ENCODE measurements at places on chromosomes 11 and 22.

- no peak for DNase-seq
These were observed 6.7 kb downstream of the HDHD5 start for GRCh38 chr22:17152340-17152739.

- DNase-seq = no peak
These were observed 78.2 kb downstream of the FAT3 start for GRCh38 chr11:92302770-92303169.

GRCh38 chr11:87137711-87138110 is 100.0 kb downstream of the TMEM135 start:
- no peak for DNase-seq

- DNase-seq = no peak
These were observed 3.7 kb upstream of the TMEM109 start for GRCh38 chr11:60910281-60910687.

GRCh38 chr11:132999516-132999915 is 532.8 kb downstream of the OPCML start:
- DNase-seq = no peak

DNA sequence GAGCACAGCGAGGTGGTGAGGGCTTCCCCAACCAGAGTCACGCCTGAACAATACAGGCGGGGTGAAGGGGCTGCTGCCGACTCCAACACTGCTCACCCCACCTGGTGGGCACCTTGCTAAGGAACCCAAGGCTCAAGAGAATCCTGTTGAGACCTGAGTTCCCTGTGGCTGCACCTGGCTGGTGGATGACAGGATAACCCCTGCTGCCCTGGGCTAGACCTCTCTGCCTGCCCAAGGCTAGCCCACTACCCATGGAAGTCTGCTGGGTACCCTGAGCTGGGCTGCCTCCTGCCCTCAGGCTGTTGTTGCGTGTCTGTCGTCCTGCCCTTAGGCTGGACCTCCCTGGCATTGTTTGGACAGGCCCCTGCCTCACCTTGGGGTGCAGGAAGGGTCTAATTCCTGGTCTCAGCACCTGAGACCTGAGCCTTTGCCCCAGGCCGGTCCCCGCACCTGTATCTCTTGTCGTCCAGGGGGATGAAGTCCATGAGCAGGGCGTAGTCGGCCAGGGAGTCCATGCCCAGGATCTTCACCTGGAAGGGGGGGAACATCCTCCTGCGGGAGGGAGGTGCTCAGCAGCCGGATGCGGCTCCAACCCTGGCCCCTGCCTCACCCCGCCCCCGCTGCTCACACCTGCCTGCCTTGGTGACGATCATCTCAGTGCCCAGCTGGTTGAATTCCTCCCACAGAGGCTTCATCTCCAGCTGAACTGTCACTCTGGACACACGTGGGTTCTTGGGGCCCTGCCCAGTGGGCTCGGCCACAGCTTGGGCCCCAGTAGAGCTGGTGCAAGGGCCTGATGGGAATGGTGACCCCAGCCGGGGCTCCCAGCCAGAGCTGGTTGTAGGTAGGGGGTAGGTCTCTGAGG is 4.9 kb upstream of the NUDT8 start:
- DNase-seq = peak; percentile 12

DNA sequence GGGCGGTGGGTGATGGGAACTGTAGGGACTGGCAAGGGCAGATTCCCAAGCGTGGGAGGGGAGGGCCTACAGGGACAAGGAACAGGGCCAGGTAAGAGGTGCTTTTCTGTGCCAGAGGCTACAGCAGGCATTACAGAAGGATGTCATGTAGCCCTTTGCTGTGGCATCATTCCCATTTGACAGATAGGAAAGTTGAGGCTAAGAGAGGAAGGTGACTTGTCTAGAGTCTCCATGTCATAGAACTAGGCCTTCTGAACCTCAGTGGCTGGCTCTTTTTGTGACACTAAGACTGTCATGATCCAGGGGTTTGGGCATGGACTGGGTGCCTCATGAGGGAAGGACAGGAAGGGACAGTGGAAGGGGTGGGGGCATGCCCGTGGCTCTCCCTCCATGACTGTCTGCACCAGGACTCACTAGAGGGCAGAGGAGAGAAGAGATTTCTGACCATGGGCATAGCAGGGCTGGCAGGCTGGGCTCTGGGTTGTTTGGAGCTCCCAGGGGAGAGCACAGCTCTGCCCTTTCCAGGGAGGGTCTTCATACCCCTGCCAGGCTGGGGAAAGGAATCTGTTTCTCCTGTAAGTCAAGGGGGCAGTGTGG is 3.2 kb downstream of the MMP11 start:
- DNase-seq = no peak

DNA sequence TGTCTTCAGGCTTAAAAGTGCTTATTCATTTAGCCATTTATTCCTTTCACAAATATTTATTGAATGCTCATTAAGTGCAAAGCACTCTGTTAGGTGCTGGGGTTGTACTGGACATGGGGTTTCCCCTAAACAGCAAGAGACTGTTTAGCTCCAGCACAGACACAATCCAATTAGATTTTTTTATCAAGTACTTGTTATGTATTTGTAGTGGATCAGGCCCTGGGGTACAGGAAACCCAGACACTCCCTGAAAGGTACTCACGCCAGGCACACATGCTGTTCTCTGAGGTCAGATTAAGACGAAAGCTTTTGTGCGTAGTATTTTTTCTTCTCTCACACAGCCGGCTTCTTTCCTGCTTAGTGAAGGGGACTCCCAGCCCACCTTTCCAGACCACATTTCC is 218.1 kb upstream of the PLET1 start:
- DNase-seq = no peak

DNA sequence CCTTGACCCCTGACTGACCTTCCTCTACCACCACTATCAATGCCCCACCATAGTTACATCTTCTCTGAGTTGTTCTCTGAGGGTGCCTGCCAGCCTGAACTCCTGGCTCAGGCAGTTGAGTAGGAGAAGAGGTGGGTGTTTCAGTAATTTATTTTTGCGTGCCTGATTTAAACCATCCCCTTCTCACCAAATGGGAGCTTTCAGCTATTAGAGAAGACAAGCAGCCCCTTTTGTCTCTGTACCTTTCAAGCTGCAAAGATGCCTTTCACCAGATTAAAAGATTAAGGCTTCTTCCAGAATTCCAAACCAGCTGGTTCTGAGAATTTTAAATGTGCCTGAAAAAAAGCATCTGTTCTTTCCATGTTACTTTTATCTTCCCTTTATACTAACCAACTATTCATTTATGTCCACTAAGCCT is 223.8 kb downstream of the FAM76B start:
- DNase-seq = no peak

- no peak for DNase-seq
These were observed 41.7 kb downstream of the BRD1 start for GRCh38 chr22:49785841-49786471.

- no peak for DNase-seq
These were observed 9.3 kb upstream of the LRP5 start for GRCh38 chr11:68303083-68303482.

DNA sequence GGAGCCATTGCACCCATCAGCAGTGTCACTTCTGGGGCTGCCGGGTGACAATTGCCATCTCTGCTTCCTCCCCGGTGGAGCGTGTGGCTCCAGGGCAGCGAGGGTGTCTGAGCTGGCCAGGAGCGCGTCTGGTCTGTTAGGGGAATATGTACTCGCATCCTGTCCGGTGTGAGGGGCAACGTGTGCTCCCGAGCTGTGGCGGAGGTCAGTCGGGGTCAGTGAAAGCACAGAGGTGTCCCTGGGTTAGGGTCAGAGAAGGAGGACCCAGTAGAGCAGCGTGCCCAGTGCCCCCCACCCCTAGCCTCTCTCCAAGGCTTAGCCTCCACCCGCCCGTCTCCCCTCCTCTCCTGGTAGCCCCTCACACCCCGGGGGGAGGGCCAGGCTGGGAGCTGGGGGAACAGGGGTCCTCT is 1.5 kb downstream of the CLCF1 start:
- no peak for DNase-seq

DNA sequence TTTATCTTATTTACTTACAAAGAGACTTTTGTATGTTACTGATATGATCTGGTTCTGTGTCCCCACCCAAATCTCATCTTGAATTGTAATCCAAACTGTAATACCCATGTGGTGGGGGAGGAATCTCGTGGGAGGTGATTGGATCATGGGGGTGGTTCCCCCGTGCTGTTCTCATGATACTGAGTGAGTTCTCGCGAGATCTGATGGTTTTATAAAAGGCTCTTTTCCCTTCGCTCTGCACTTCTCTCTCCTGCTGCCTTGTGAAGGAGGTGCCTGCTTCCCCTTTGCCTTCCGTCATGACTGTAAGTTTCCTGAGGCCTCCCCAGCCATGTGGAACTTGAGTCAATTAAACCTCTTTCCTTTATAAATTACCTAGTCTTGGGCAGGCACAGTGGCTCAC is 42.4 kb upstream of the WNT7B start:
- no peak for DNase-seq

DNA sequence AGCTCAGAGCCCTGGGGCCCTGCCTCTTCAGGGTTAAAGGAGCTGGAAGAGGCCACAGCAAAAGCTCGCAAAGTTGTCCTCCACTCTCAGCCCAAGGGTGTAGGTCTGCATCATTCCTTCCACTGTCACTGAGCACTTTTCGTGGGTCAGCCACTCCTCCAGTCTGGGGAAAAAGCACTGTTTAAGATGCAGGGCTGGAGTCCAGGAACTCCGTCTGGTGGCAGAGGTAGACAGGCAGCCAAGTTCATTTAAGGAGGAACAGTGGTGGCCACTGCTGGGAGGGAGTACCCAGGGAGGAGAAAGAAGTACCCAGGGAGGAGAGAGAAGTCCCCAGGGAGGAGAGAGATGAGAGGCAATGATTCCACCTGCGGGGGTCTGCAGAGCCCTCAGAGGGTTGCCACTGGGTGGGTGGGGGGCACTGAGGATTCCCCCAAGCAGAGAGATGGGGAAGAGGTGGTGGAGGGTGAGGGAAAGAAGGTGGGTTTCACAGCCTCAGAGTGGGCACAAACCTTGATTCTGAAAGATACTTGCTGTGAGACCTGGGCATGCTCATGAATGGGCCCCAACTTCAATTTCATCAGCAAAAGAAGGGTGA is 70.0 kb upstream of the B3GAT1 start:
- no peak for DNase-seq

DNA sequence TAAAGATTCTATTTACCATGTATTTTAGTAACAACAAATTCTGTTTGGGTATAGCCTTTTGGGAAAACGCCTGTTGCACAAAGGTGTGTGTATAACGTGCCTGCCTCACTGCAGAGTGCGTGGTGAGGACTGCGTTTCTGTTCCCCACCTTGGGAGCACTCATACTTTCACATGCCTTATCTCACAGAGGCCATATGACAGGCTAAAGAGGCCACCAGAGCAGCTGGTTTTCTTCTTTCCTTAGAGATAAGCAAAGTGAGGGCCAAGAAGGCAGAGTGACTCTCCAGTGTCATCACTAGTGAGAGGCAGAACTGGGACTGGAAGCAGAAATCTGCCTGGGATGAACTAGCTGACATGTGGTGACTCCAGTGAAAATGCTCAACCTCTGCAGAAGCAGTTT is 369.2 kb upstream of the NARS2 start:
- no peak for DNase-seq

GRCh38 chr11:10164621-10165020 is 129.4 kb downstream of the SBF2 start:
- no peak for DNase-seq

- no peak for DNase-seq
These were observed 970.5 kb upstream of the CCDC90B start for GRCh38 chr11:84256618-84257017.

GRCh38 chr22:24051568-24051967 is 40.5 kb downstream of the CABIN1 start:
- peak; percentile 55 for DNase-seq

GRCh38 chr11:2142762-2143202 is 3.6 kb upstream of the IGF2 start:
- no peak for DNase-seq

- no peak for DNase-seq
These were observed 15.1 kb upstream of the MRGPRX2 start for GRCh38 chr11:19075636-19076035.

DNA sequence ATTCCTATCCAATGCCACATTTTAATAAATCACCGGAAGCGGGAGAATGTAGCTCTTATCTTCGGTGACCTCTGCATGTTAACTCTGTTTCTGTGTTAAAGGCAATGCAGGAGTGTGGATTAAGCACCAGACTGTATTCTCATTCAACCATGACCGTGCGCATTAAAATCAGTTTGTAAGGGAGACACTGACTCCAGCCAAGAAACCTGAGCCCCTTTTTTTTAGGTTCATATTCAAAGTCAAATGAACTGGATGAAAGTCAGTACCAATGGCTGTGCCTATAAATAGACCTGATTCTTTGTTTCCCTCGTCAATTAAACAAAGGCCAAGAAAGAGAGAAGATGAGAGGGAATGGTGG is 32.2 kb downstream of the C11orf91 start:
- no peak for DNase-seq

- no peak for DNase-seq
These were observed 12.0 kb downstream of the PLCB3 start for GRCh38 chr11:64263021-64263946.

- DNase-seq = peak; percentile 76
These were observed 134.3 kb upstream of the C11orf58 start for GRCh38 chr11:16603890-16604793.

DNA sequence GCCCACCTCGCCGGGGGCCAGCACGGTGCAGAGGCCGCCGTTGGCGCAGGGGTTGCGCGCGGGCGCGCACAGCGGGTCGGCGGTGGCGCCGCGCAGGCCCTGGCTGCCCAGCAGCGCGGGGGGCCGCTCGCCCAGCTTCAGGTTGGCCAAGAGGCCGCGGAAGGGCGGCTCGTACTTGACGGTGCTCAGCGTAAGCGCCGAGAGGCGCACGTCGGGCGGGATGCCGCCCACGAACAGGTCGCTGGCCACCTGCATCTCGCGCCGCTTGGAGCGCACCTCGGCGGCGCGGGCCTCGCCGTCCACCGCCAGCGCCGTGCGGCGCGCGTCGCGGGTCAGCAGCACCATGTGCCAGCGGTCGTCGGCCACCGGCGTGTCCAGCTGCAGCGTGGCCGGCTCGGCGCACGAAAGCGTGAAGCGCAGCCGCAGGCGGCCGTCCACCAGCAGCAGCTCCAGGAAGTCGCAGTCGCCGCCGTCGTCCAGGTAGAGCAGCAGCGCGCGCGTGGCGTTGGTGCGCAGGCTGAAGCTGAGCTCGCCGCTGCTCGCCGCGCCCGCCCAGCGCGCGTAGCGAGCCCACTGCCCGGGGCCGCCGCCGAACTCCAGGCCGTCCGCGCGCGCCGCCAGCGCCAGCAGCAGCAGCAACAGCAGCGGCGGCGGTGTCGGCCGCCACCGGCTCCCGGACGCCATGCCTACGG is 9.8 kb downstream of the NRXN2 start:
- peak; percentile 39 for DNase-seq

- no peak for DNase-seq
These were observed 727.6 kb upstream of the LUZP2 start for GRCh38 chr11:23769214-23769613.

DNA sequence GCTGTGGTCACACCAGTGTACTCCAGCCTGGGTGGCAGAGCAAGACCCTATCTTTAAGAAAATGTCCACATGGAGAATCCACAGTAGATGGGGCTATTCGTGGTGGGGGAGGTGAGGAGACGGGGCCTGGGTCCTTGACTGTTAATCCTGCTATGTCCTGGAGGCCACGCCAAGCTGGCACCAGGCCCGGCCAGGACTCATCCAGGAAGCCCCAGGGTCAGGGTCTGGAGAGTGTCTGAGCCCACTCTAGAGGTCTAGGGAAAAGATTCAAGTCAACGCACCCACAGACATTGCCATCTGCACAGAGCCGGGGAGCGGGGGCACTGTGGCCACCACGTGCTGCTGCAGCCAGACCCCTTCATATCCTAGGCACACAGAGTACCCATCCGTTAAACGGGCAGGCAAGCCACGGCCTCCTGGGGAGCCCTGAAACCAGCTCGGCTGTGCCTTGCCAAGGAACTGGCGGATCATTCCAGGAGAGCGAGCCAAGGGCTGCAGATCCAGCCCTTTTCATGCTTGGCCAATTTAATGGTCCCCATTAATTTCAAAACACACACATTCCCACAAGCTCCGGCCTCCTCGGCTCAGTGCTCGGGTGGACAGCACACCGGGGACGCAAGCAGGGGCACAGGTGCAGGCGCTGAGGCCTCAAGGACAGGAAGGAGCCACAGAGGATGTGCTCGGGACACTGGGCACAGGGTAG is 24.7 kb downstream of the MACROD1 start:
- DNase-seq = no peak
